ENCODE measurements at places on chromosomes 13 and 19.

- DNase-seq: no peak
Measured at GRCh38 chr13:25876247-25876646, 175.6 kb downstream of the SHISA2 start.

GRCh38 chr19:41330481-41330880 lies 20.5 kb downstream of the CCDC97 start:
- DNase-seq: no peak

- no peak for DNase-seq
Measured at GRCh38 chr13:102980331-102980982, 85.8 kb downstream of the SLC10A2 start.

DNA sequence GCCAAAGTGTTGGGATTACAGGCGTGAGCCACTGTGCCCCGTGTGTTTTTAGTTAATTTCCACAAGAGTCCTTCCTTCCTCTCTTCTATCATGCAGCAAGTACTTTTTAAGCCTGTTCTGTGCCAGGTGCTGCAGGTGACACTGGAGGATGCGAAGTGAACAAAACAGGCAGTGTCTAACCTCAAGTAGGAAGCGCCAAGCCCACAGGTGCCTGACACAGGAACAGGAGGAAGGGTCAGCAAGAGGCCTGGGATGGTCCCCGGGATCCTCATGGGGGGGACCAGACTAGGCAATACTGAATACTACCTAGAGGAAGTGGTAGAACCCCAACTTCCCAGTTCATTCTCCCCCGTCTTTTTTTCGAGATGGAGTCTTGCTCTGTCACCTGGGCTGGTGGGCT lies 1.8 kb upstream of the CALR start:
- no peak for DNase-seq

- DNase-seq: no peak
Measured at GRCh38 chr19:13363954-13364353, 142.3 kb downstream of the CACNA1A start.

DNA sequence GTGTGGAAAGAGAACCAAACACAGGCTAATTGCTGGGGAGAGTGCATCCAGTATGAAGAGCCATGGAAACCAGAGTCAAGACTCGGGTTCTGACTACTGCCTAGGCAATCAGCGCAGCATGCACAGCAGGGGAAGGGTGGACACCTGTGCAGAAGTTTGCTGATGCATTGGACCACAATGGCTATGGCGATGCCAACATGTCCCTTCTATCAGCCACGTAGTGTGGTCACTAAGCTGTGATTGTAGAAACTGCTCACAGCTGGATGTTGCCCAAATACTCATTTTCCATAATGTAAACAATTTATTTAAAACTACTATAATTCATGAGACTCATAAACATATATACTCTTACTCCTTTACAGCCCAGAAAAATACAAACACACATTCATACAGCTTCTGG lies 1718.2 kb downstream of the EFNB2 start:
- DNase-seq: no peak
